ENCODE measurements at places on chromosomes 6 and 20.

GRCh38 chr6:16470502-16471221 is 232.3 kb downstream of the GMPR start:
- no peaks in the 10 kb centered on the region for H3K27me3 ChIP-seq
- no peaks in the 10 kb centered on the region for H3K4me1 ChIP-seq
- no peak for DNase-seq
- H3K36me3 ChIP-seq: no peaks in the 10 kb centered on the region
- H3K27ac ChIP-seq: no peak overlapping the region

- peak; percentile 72 for DNase-seq
- H3K4me1 ChIP-seq: peaks cover 41% of the 10 kb centered on the region
- H3K27ac ChIP-seq: peak overlapping the region; percentile 49
- H3K36me3 ChIP-seq: no peaks in the 10 kb centered on the region
Measured at GRCh38 chr6:37050045-37050853, 44.8 kb downstream of the FGD2 start.

GRCh38 chr6:52910091-52910490 is 593 bp upstream of the GSTA3 start:
- H3K4me1 ChIP-seq: no peaks in the 10 kb centered on the region
- no peak overlapping the region for H3K4me3 ChIP-seq
- peak overlapping the region; percentile 33 for H3K27ac ChIP-seq
- no peaks in the 10 kb centered on the region for H3K27me3 ChIP-seq
- H3K36me3 ChIP-seq: no peaks in the 10 kb centered on the region
- no peak for DNase-seq

DNA sequence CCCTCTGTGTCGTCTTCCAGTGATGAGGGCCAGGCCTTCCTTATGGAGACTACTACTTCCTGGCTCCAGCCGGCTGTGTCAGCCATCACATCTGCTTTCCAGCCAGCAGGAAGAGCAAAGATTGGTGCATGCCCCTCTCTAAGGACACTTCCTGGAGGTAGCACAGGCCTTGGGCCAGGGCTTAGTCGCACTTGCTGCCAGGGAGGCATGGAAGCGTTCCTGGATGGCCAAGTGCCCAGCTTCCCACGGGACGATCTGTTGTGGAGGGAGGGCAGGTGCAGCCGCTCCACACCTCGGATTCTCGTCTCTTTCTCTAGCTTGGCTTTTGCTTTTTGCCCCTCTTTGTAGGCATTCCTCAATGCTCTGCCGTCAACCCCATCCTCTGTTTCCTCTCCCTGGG is 11.9 kb downstream of the ERMARD start:
- H3K27ac ChIP-seq: no peak overlapping the region
- no peaks in the 10 kb centered on the region for H3K27me3 ChIP-seq
- no peaks in the 10 kb centered on the region for H3K4me1 ChIP-seq
- no peak for DNase-seq
- no peak overlapping the region for H3K4me3 ChIP-seq
- peaks cover 80% of the 10 kb centered on the region for H3K36me3 ChIP-seq

DNA sequence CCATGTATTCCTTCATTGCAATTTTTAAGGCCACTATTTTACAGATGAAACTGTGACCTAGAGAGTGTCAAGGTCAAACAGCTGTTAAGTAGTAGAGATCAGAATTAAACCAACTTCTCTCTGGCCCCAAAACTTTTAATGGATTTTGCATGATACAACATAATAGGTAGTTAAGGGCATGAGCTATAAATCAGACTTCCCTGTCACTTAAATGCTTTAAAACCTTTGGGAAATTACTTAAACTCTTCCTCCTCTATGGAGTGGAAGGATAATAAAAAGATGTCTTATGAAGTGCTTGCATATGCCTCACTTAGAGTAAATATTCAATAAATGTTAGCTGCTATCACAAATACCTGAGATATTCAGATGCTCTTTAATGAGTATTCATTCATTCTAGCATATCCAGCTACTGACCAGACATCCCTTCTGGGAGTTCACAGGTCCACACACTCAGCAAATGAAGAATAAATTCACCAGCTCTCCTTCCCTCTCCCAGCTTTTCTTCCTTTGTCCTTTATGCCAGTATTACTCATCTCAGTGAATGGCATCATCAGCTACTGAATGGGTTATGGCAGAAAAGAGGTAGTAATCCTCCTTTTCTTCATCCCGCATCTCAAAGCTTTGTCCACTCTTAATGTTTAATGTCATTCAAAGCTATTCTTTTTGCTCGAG is 36.2 kb downstream of the EYA4 start:
- H3K27ac ChIP-seq: no peak overlapping the region
- H3K36me3 ChIP-seq: no peaks in the 10 kb centered on the region
- H3K4me3 ChIP-seq: no peak overlapping the region
- no peaks in the 10 kb centered on the region for H3K27me3 ChIP-seq
- no peak for DNase-seq
- H3K4me1 ChIP-seq: no peaks in the 10 kb centered on the region

DNA sequence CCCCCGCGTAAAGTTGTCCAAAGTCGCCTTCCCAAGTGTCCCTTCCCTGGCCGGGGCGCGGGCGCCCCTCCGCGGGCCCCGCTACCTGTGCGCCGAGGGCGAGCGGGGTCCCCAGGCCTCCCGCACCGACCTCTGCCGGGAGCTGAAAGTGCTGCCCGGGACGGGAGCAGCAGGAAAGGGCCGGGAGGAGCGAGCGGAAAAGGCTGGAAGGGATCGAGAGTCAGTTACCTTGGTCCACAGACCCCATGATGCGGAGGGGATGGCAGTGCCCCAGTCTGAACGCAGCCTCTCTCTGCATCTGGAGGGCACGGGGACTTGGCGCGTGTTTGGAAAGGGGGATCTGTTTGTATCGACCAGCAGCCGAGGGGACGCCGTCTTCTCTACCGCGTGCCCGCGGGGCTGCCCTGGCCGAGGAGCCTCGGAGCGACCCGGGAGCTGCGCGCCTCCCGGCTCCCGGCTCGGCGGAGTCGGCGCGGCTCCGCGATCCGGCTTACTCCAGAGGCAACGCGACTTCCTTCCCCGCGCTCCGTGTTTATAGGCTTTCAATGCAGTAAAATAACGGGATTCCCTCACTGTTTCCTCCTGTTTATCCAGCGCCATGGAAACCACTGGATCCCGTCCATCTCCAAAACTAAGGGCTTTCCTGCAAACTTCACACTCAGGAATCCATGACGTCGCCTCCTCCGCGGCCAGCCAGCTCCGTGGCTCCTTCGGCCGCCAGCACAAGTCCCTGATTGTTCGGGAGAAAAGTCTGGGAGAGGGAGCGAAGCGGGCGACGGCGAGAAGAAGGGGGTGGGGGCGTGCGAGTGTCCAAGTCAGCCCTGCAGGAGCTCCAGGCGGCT is 20.0 kb upstream of the NFATC2 start:
- peaks cover 41% of the 10 kb centered on the region for H3K27me3 ChIP-seq
- H3K27ac ChIP-seq: peak overlapping the region; percentile 89
- DNase-seq: peak; percentile 88
- H3K4me3 ChIP-seq: peak overlapping the region; percentile 56
- peaks cover 47% of the 10 kb centered on the region for H3K4me1 ChIP-seq

DNA sequence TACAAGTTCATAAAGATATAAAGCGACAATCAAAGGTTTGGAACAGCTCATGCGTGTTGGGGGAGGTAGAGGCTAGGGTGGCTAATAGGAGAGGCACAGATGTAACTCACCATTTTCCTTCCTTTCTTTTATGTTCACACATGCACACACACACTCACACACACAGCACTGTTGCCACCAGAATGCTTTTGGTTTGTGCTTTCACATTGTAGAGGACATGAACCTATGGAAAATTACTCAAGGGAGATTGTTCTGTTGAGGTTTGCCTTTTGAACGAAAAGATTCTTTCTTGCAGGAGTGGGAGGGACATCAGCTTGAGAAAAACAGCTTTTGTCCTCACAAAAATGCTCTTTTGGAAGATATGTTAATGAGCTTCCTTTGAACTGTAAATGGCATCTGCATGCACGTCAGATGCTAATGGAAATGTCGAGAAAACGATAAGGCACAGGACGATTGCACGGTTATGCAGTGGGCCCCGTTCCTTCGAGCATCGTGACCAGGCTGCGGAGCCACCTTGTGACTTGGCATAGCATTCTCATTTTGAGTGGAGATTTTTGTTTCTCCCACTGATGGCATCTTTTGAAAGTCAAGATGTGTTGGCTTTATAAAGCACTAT is 724.1 kb downstream of the KIF16B start:
- H3K27me3 ChIP-seq: no peaks in the 10 kb centered on the region
- no peak for DNase-seq
- no peaks in the 10 kb centered on the region for H3K36me3 ChIP-seq
- no peak overlapping the region for H3K27ac ChIP-seq
- H3K4me1 ChIP-seq: no peaks in the 10 kb centered on the region
- no peak overlapping the region for H3K4me3 ChIP-seq

DNA sequence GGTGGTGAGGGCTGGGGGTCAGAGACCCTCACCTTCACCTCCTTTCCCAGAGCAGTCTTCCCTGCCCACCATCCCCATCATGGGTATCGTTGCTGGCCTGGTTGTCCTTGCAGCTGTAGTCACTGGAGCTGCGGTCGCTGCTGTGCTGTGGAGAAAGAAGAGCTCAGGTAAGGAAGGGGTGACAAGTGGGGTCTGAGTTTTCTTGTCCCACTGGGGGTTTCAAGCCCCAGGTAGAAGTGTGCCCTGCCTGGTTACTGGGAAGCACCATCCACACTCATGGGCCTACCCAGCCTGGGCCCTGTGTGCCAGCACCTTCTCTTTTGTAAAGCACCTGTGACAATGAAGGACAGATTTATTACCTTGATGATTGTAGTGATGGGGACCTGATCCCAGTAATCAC is 2.1 kb downstream of the HLA-G start:
- no peaks in the 10 kb centered on the region for H3K36me3 ChIP-seq
- H3K4me3 ChIP-seq: no peak overlapping the region
- H3K4me1 ChIP-seq: peaks cover 12% of the 10 kb centered on the region
- H3K27ac ChIP-seq: no peak overlapping the region

- no peaks in the 10 kb centered on the region for H3K4me1 ChIP-seq
- H3K4me3 ChIP-seq: no peak overlapping the region
- no peaks in the 10 kb centered on the region for H3K36me3 ChIP-seq
- H3K27ac ChIP-seq: no peak overlapping the region
- no peak for DNase-seq
Measured at GRCh38 chr6:159642995-159643394, 50.0 kb downstream of the SOD2 start.

DNA sequence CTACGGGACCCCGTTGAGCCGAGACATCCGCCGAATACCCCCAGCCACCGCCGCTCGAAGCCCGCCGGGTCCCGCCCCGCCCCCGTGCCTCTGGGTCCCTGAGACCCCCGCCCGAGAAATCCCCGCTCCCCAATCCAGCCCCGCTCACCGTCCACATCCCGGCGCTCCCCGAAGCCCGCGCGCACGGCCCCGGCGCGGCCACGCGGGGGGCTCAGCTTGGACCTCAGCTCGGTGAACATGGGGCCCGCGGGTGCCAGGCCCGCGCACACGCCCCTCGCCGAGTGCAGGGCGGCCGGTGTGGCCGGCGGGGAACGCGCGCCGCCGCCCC is 249 bp downstream of the SAMD10 start:
- no peaks in the 10 kb centered on the region for H3K27me3 ChIP-seq
- H3K4me3 ChIP-seq: peak overlapping the region; percentile 97
- peaks cover 18% of the 10 kb centered on the region for H3K36me3 ChIP-seq
- DNase-seq: peak; percentile 64
- peak overlapping the region; percentile 96 for H3K27ac ChIP-seq
- peaks cover 53% of the 10 kb centered on the region for H3K4me1 ChIP-seq

GRCh38 chr20:4840801-4841200 is 119.1 kb downstream of the PRND start:
- H3K27ac ChIP-seq: no peak overlapping the region
- no peak overlapping the region for H3K4me3 ChIP-seq
- no peaks in the 10 kb centered on the region for H3K27me3 ChIP-seq
- H3K4me1 ChIP-seq: no peaks in the 10 kb centered on the region

GRCh38 chr6:16388488-16388887 is 150.1 kb downstream of the GMPR start:
- no peaks in the 10 kb centered on the region for H3K36me3 ChIP-seq
- no peak overlapping the region for H3K27ac ChIP-seq
- no peaks in the 10 kb centered on the region for H3K27me3 ChIP-seq
- no peak overlapping the region for H3K4me3 ChIP-seq
- no peak for DNase-seq
- peaks cover 8% of the 10 kb centered on the region for H3K4me1 ChIP-seq

DNA sequence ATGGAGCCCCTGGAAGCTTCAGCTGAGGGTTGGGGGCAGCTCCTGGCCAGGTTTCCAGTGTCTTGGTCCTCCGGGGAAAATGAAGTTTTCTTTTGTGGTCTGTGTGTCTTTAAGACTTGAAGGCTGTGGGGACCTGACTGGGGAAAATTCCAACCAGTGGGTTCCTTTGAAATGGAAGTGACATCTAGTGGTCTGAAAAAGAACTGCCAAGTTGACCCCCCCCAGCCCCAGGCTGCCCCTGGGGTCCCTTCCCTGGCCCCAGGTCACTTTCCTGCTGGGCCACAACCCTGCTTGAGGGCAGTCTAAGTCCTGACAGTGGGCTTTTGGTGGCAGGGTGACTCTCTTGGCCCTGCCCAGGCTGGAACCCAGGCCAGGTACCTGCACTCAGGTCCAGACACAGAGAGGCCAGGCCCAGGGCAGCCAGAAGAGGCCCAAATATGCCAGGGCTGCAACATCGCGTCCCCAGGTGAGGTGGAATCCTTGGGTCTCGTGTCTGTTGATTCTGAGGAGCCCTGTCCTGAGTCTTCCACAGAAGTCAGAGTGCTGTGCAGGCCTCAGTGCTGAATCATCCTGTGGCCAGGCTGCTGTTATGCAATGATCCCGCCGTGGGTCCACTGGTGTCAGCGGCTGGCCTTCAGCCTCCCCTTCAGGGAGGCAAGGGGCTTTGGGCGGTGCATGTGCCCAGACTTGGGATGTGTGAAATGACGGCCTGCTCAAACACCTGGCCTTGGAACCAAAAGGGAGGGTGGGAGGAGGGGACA is 68.4 kb downstream of the VEGFA start:
- H3K4me1 ChIP-seq: no peaks in the 10 kb centered on the region
- H3K36me3 ChIP-seq: no peaks in the 10 kb centered on the region
- no peak overlapping the region for H3K27ac ChIP-seq

DNA sequence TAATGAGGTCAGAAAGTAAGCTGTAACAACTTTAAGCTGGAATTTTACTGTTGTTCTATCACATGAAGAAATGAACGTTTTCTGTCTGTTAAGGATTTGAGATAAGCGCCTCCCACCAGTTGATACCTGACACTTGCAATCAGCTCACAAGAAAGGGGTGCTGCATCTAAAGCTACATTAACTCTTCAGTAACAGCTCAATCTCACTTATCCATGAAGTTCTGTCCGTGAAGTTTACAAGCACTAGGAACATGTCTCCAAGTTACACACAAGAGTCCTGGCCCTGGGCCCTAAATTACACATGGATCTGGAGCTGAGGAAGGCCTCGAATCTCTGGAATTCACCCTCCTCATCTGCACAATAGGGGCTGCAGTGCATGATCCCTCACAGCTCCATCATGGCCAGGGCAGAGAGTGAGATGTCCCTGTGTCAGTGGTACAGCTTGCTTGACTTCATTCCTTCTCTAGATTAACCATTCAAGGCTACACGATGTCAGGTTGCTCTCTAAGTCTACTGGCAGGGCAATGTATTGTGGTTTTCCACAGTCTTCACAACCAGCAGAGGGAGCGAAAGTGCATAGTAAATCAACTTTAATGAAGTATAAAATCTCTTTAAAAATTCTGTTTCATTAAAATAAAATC is 182.4 kb upstream of the MCHR2 start:
- no peaks in the 10 kb centered on the region for H3K27me3 ChIP-seq
- peak overlapping the region; percentile 6 for H3K27ac ChIP-seq
- no peaks in the 10 kb centered on the region for H3K36me3 ChIP-seq
- DNase-seq: no peak
- H3K4me3 ChIP-seq: no peak overlapping the region

- H3K4me3 ChIP-seq: no peak overlapping the region
- H3K4me1 ChIP-seq: no peaks in the 10 kb centered on the region
- no peaks in the 10 kb centered on the region for H3K36me3 ChIP-seq
Measured at GRCh38 chr6:27043244-27043643, 204.3 kb upstream of the PRSS16 start.
